ENCODE measurements at places on chromosomes 4 and X. TPM values are rescaled to one million over a fixed set of nuclear protein-coding genes. Genes with fewer than 3 reads are reported as not detected.

GRCh38 chr4:40482985-40483647, 146.5 kb downstream of the RBM47 start:
- DNase-seq, result no peak

- DNase-seq, result no peak
Observed at GRCh38 chrX:39814391-39814790, 283.4 kb downstream of the BCOR start.

The FHL1 gene
- total RNA-seq, result 53.2 TPM

GRCh38 chrX:134963041-134963440, 27.8 kb upstream of the SMIM10 start:
- DNase-seq, result no peak

DNA sequence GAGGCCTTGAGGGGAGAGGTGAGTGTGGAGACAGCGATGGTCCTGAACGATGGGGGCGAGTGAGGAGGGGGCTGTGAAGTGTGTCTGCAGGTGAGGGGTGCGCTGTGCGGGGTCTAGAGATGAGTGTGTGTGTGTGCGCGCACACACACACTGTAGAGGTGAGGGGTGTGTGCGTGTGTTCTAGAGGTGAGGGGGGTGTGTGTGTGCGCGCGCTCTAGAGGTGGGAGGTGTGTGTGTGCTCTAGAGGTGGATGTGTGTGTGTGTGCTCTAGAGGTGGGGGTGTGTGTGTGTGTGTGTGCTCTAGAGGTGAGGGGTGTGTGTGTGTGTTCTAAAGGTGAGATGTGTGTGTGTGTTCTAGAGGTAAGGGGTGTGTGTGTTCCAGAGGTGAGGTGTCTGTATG, 574 bp downstream of the BST1 start:
- DNase-seq, result no peak

DNA sequence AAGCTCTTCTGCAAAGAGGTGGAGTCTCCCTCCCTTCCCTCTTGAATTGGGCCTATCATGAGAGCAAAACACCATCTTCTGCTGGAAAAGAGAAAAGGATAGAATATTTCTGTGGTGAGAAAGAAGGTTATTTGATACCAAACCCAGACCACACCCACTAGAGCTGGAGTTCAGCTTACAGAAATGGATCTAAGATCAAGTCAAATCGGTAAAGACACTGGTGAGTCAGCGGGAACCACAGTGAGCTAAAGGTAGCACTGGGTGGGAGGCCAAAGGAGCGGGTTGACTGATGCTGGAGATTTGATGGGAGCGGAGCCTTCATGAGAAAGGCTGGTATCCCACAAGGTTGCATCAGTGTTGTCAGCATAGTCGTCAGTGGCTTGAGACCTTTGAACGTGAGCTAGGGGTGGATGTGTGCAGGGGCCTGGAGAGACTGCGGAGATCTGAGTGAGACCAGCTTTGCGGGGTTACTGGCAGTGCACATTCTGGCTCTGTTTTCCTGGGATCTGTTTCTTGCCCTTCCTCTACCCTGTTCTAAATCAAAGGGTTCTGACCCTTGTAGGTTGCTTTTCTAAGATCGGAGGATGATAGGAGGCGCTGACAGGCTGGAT, 106.4 kb upstream of the SCOC start:
- no peak for DNase-seq

The ZXDA gene
- total RNA-seq, result 5.5 TPM

The PLRG1 gene
- 63.1 TPM for total RNA-seq

The TIMP1 gene
- total RNA-seq, result 25.4 TPM

DNA sequence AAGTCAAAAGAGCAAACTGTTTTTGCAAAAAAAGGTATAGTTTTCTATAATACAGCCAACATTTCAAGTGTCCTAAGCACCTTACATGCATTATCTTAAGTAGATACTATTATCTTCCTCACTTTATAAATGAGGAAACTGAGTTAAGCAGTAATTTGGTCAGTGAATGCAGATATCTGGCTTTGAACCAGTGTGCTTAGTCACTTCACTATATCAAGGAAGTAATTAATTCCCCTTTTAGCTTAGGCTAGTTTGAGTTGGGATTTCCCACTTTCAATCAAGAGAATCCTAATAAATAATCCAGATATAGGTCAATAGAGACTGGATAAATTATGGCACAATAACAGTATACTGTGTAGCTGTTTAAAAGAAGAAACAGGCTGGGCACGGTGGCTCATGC, 14.8 kb downstream of the SPINK2 start:
- DNase-seq, result no peak

GRCh38 chr4:175470131-175470530, 341.9 kb downstream of the GPM6A start:
- no peak for DNase-seq

DNA sequence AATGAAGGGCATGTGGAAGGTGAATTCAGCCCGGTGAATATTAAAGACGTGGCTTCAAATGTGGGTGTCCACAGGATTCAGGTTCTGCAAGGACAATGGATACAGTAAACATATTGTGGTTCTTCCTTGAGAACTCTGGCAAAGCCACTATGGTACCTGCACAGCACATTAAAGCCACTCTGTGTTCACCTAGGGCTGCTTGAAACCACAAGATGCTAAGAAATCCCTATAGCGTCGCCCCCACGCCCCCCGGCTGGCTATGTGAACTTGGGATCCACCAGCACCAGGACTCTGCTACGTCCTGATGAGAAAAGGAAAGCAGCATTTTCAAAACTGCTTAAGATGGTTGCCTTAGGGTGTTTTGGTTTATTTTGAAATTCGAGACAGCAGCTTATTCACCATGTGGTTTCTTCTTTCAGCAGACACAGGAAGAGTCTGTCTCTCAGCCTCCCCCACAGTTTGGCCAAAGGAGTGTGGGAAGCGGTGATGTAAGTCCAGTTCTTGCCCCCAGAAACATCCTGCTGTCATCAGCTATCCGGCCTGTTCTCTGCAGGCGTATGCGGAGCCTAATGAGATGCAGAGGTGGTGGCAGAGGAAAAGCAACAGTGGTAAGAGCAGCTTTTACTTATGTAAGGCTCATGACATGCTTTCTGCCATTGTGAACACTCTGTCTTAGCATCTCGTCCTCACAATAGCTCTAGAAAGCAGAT, 111.5 kb downstream of the AFAP1 start:
- peak; percentile 64 for DNase-seq

DNA sequence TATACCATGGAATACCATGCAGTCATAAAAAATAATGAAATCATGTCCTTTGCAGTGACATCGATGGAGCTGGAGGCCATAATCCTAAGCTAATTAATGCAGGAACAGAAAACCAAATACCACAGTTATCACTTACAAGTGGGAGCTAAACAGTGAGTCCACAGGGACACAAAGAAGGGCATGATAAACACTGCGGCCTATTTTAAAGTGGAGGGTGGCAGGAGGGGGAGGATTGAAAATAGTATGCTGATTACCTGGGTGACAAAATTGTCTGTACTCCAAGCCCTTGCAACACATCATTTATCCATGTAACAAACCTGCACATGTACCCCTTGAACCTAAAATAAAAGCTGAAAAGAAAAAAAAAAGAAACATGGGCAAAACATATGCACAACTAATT, 16.7 kb upstream of the SLC9B1 start:
- DNase-seq, result no peak

GRCh38 chr4:101081695-101082369, 265.5 kb downstream of the PPP3CA start:
- DNase-seq, result no peak

DNA sequence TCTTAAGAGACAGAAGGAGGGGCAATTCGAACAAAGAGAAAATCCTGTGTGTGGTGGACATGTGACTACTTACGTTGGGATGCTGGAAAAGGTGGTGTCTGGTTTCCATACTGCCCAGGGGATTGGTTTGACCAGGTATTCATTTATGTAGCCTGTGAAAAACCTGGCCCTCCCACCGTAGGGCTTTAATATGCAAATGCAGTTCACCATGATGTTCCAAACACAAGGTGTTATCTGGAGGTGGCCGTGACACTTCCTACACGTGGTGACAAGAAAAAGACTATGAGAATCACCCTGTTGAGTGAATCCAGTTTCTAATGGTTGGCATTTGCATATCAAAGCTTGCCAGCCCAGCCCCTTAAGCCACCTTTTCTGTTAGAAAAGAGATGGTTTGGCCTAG, 27.9 kb downstream of the UGT2B4 start:
- DNase-seq, result no peak

- no peak for DNase-seq
Observed at GRCh38 chr4:15378062-15378461, 49.8 kb upstream of the C1QTNF7 start.

GRCh38 chrX:150450519-150451177, 87.5 kb downstream of the MAMLD1 start:
- no peak for DNase-seq

The SCRG1 gene
- 0.06 TPM for total RNA-seq

DNA sequence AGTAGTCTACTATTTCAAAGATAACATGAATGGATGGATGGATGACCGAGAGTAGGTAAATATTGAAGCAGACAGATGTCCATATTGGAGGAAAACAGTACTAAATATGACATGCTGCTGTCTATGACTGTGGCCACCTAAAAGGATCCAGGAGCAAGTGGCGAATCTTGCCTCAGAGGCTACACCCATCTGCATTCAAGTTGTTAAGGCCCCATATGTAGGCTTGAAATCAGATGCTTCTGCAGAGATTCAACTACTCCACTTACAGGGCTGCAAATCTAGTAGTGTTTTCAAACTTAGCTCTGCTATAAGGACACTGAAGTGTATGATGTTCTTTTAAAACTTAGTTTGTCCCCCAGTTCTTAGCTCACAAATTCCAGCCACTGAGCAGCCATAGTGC, 28.9 kb downstream of the SEPSECS start:
- DNase-seq, result no peak

The PTTG2 gene
- total RNA-seq, result not detected

DNA sequence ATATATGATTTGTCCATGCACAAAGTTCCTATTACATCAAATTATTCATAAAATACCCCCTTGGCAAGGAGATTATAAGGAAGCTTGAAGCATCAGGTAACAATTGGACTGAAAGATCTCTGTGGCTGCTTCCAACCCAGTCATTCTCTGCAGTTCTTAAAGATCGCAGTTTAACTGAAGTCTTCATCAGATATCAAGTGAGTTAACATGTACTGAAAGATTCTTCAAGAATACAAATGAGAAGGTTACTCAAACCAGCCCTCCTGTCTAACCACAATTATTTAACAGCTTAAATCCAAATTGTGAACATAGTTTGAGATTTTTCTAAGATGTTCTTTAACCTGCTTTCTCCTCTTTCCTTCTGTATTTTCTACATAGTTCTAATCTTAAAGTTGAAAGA, 56.1 kb downstream of the SLC10A7 start:
- no peak for DNase-seq

The RPL10 gene
- total RNA-seq, result 2,606 TPM

The SFRP2 gene
- total RNA-seq, result 3.9 TPM

DNA sequence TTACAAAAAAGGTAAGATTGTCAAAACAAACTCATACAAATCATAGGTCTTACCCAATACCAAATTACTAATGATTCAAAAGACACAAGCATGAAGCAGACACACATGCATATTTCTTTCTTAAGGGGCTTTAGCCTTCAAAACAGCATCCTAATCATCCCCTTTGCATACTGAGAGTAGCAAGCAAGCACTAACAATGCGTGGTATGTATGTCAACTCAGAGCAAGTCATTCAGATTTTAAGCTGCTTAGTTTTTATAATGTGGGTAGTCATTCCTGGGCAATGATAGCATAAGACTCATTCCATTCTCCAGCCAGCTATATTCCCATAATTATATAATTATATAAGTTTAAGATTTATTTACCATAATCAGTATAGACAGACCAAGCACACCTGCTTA, 219.6 kb downstream of the DKK2 start:
- DNase-seq, result no peak

The SLIT2 gene
- 4.2 TPM for total RNA-seq

DNA sequence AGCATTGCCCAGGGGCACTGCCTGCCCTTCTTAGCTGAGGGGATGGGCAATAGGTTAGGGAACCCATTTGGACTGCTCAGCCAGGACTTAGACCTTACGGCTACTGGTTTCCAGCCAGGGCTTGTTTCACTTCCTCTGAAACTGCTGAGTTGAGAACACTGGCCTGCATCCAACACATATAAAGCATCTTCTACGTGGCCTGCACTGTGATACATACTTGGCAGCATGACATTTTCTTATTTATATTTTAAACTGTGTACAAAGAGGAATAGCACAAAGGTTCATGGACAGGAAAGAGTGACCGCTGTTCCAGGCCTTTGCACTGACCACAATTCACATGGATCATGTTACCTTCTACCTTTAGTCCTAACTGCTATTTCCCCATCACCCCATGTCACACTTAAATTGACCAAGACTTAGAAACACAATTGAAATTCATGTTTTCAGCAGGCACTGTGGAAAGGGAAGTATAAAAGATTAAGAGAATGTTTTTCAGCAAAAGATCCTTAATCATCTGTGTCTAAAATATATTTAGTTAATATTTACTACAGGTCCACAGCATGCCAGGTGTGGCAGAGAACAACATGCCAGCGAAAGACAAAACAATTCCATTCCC, 43.7 kb downstream of the NLGN4X start:
- no peak for DNase-seq

The PPP3CA gene
- total RNA-seq, result 38.3 TPM

The PDE5A gene
- 131 TPM for total RNA-seq

DNA sequence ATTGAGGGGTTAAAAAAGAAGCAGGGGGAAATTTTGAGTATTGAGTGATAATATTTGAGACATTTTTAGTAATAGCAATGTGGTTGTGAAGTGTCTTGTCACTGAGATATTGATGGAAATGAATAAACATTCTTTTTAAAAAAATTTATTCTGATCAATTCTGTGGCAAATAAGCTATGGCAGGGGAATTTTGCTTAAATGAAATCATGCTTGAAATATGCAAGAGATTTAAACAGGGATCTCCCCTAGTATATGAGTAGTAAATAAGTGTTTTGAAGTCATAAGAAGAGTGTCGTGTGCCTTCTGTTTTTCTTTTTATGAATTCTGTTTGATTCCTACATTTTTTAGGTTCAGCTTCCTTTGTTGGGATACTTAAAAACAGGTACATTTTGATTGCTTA, 23.2 kb downstream of the IL15 start:
- DNase-seq, result no peak

DNA sequence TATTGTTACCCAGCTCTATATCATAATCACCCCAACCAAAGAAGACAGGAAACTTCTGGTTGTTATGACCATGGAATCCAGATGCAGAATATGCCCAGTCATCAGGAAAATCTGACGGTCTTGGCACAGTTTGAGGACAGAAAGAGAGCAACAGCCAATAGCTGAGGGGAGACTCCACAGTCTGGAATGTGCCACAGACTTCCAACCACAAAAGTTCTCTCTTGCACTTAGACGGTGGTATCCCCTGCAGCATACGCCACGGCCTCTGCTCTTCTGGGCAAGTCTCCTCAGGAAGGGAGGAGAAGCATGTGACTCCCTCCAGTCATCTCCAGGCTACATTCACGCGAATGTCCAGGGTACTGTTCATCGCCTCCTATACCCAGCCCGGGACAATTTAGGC, 18.4 kb downstream of the ZNF827 start:
- DNase-seq, result no peak

The FANCB gene
- 2.2 TPM for total RNA-seq
